ENCODE measurements at places on chromosomes 11 and 22. TPM values are rescaled to one million over a fixed set of nuclear protein-coding genes. Genes with fewer than 3 reads are reported as not detected.

DNA sequence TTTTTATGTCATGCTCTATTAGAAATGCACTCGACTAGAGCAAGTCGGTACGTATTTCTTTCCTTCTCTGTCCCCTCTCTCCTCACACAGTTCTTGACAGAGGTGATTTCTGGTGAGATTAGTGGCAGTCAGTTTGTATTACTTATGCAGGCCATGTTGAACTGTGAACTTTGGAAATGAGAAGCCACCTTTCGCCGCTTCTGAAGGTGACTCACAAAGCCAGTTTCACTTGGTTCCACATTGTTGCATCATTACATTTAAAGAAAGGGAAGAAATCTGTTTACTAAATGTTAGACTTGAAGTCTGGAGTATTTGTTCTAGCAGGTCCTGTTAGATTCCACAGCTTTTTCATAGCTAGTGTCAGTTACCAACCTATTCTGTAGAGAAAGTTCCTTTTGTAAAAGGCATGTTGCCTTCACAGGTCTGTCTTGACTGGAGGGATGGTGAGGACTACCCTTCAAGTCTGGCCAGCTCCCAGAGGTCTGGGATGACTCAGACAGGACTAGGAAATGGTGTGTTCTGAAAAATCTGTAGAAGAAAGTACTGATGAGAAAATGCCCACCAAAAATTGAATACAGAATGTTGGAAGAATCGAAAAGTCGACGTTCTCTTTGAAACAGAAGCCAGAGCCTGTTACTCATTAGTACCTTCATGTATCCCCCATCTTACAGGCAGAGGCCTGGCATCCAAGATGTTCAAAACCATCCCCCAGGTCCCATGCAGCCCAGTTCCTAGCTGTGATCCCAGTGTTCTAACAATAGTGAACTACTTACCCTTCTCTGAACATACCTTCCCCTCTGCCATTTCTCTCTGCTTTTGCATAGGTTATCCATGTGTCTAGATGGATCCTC, 181.4 kb downstream of the DBX1 start:
- peak; percentile 81 for DNase-seq

DNA sequence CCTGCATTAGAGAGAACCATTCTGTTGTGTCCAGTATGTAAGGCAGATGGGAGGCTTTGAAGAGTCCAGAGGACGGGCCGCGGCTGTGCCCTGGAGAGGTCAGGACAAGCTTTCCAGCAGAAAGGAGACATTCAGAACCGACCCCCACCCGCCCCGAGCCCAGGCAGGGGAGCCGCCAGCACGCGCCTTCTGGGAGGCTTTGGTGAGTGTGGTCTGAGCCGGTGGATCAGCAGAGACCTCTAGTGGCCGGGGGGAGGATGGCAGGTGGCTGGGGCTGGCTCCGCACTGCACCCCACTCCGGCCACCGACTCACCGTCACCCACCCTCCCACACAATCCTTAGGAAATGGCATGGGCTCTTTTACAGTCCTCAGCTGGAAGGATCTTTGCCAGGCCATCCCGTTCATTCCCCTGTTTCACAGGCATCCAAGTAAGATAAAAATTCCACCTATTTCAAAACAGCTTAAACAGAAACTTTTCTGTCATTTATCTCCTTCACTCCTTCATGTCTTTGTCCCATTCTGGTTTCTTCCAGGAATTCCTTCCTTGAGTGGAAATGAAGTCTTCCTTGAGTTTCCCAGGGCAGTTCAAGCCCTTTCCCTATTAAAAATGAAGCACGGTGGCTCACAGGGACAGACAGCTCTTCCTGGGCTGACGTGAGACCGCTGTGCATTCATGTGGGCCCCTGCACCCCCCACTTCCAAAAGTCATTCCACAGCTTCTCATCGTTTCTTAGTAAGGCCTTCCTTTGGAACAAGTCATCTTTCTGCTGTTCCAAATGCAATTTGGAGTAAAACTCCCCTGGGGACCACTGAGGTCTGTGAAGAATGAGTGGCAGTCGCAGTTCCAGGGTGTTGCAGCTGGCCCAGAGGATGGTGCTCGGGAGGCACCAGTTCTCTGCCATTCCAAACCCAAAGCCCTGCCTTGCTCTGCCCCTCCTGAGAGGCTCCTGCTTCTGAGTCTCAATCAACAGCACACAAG, 91.0 kb downstream of the FEZ1 start:
- peak; percentile 26 for DNase-seq

- peak; percentile 49 for DNase-seq
Measured at GRCh38 chr11:117011541-117011898, 86.7 kb downstream of the SIK3 start.

DNA sequence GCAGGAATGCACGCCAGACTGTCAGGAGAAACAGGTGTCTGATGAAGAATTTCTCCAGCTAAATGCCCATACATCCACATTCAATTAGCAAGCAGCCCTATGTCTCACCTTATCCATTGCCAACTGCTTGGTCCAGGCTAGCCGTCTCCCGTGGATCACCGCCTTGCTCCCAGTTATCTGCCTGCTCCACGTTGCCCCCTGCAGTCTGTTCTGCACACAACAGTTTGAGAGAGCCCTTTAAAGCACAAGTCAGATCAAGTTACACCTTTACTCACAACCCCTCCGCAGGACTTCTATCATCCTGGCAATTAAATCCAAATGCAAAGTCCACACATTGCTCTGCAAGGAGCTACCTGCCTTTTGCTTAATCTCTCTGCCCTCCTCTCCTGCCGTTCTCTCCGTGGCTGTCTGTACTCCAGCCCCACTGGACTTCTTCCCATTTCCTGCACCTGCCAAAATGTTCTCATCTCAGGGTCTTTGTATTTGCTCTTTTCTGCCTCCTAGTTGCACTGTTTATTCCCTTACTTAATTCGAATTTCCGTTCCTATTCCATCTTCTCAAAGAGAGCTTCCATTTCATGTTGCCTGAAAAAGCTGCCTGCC, 185.3 kb upstream of the LARGE1 start:
- peak; percentile 21 for DNase-seq

- no peak for DNase-seq
Measured at GRCh38 chr11:45472716-45473317, 186.7 kb upstream of the SYT13 start.

GRCh38 chr11:132358573-132358953, 988.1 kb downstream of the NTM start:
- DNase-seq: no peak

- no peak for DNase-seq
Measured at GRCh38 chr11:133249065-133249464, 283.2 kb downstream of the OPCML start.

DNA sequence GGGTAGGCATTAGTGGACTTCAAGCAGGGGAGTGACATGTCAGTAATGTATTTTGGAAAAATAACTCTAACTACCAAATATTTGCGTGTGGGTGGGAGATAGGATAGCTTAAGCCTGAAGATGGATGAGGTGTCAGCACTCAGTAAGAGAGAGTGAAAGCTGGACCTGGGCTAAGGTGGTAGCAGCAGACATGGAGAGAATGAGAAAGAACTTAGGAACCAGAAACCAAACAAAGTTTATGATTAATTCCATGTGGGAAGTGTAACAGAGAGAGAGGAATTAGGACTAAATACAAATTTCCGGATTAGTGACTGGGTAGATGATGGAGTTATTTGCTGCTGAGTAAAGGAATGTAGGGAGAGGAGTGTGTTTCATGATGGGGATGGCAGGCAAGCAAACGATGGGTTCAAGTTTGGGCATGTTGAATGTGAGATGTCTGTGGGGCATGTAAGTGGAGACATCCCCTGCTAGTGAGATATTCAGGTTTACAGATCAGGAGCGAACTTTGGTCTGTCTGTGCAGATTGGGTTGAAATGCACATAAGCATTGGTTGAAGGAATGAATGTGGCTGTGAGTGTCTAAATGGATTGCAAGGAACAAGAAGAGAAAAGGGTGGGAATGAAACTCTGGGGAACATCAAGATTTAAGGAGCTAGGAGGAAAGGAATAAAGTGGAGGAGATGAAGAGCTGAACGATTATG, 185.6 kb upstream of the MTMR2 start:
- no peak for DNase-seq

DNA sequence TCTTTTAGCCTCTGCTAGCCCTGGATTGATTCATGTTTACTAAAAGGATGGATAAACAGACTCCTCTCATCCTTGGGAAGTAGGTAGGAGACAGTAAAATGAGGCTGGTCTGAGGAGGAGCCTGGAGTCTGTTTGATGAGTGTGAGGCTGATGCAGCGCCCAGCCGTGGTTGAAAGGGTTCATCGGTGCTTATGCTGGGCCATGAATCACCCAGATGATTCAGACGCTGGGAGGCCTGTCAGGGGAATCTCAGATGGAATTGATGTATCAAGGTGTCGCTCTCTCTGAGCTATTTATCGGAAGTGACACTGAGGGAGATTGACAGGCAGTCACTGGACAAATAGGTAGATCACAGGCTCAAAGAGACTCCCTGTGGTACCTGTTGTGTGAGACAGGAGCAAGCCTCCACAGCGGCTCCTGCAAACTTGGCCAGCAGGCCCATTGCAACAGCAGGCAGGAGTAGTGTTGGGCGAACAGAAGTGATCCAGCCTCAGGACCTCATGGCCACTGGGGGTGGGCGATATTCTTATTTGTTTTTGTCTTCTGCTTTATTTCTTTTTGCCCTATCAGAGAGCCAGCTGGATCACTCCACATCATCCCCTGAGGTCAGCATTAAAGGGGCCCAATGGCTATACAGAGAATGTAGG, 109.9 kb upstream of the CADM1 start:
- peak; percentile 23 for DNase-seq

GRCh38 chr11:9038541-9038940, 34.7 kb upstream of the NRIP3 start:
- no peak for DNase-seq

- DNase-seq: no peak
Measured at GRCh38 chr11:118095493-118095892, 8.7 kb upstream of the SMIM35 start.

DNA sequence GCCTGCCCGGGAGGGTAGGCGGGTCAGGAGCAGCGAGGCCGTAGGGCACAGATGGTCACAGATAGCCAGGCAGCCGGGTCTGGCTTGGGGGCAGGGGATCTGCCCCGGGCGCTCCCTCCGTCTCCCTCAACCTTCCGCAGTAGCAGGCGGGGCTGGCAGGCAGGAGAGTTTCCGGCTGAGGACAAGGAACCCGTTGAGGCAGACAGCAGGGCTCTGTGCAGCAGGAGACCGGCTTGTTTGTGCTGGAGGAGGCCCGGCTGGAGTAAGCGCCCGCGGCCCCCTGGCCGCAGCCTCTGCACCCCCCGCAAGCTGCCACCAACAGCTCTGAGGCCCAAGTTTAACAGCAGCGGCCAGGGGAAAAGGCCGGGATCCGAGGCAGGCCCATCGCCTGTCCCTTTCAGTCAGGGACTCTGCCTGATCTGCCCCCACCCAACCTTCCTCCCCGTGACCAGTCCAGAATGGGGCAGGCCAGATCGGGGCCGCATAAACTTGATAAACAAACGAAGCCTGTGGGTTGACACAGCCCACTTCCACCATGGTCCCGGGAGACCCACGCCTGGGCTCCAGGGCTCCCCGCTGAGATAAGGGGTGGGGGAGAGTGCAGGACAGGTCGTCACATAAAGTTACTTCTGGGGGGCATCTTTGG, 13.6 kb downstream of the SCARF2 start:
- no peak for DNase-seq

DNA sequence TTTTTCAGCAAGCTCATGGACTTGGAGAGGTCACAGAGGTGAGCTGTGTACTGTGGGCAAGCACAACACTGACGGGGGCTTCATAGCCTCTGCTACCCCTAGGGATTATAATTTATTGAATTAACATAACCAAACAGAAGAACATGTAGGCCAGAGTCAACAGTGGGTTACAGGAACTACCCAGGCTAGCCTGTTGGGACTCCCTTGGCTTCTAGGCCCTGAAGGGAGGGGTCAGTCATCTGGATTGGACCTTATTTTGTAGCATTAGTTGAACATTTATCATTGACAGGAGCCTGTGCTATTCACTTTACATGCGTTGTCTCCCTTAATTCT, 56.9 kb downstream of the KREMEN1 start:
- DNase-seq: no peak

Gene JHY
- 2.8 TPM for total RNA-seq

Gene OAF
- total RNA-seq: 33.5 TPM

Gene GLYATL1B
- total RNA-seq: not detected

Gene DGAT2
- 11.3 TPM for total RNA-seq

Gene ALG9
- total RNA-seq: 45.9 TPM

Gene KCNQ1OT1
- 0.17 TPM for total RNA-seq

Gene MRGPRX3
- not detected for total RNA-seq

Gene TP53I11
- total RNA-seq: 10.4 TPM

Gene CAT
- 121 TPM for total RNA-seq

Gene HBB
- not detected for total RNA-seq
